ENCODE measurements at places on chromosomes 1 and 21.

GRCh38 chr1:204128464-204128963 lies 23.3 kb downstream of the ETNK2 start:
- DNase-seq: peak; percentile 40

- no peak for DNase-seq
Measured at GRCh38 chr1:86377341-86377740, 18.8 kb downstream of the ODF2L start.

DNA sequence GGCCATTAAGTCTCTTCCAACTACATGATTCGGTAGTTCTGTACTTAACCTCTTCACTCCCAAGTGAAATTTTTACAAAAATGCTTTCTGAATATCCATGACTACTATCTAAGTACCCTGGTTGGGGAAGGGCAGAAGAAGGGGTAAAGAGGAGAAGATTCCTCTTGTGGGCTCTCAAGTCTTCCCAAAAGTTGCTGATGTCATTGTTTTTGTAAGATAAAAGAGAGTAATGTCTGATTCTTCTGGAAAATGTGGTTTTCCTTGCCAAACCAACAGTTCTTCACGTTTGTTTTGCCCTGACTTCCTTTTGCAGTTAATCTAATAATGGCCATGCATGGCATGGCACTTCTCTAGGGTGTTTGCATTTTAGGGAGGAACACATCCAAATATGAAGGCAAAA lies 34.7 kb upstream of the AK4 start:
- no peak for DNase-seq

DNA sequence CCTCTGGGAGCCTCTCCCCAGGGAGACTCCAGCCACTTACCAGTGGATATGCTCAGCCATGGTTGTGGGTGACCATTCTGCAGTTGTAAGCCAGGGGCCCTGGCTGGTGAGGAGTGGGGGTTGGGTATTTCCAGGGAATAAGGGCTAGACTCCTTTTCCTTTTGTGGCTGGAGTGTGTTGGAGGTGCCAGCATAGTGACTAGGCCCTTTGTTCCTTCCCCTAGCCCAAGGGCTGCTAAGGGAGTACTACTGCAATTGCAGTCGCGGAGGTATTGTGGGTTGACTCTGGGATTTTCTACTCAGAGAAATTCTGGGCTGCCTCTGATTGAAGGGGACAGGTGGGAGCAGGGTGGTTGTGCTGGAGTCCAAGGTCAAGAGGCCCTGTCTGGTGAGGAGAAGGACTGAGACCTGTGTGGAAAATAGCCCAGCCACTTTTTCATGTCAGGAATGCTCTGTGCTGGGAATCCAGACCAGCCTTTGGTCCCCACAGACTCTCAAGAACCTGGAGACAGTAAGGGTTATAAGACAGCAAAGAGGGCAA lies 43.1 kb downstream of the MROH9 start:
- no peak for DNase-seq

- no peak for DNase-seq
Measured at GRCh38 chr1:65704318-65704717, 88.4 kb upstream of the PDE4B start.

DNA sequence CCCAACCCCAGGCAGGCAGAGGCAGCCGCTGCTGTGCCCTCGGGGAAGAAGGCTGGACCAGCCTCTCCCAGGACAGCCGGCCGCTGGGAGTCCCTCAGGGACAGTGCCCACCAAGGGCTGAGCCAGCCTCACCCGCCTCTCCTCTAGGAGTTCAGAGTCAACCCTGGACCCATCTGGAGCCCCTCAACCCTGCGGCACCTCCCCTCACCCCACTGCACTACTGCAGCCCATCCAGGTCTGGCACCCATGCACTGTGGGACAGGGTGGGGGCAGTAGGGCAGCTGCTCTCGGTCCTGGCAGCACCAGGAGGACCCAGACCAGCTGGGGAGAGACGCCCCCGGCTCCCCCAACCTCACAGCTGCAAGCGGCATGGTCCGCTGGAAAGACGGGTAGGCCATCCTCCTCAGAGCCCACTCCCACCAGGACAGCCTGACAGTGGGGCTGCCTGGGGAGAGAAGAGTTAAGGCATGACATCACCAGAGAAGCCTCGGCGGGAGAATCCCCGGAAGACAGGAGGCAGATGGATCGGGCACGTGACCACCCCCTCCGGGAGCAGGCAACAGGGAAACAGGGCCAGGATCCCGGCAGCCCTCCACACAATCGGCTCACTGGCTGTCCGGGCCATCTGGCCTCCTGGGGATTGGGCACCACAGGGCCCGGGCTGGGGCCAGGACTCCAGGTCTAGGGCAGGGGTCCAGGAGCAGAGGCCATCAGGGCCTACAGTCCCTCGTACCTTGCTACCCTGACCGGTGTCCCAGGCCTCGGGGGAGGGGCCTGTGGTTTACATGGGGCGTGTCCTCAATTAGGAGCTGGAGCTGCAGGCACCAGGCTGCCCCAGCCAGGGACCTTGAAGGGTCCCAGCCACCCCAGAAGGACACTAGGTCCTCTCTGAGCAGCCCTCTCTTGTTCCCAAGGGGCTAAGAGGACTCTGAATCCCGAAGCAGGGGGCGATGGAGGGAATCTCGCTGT lies 3.1 kb downstream of the ACAP3 start:
- peak; percentile 84 for DNase-seq

GRCh38 chr1:173095632-173096031 lies 44.9 kb upstream of the TNFSF18 start:
- peak; percentile 91 for DNase-seq

DNA sequence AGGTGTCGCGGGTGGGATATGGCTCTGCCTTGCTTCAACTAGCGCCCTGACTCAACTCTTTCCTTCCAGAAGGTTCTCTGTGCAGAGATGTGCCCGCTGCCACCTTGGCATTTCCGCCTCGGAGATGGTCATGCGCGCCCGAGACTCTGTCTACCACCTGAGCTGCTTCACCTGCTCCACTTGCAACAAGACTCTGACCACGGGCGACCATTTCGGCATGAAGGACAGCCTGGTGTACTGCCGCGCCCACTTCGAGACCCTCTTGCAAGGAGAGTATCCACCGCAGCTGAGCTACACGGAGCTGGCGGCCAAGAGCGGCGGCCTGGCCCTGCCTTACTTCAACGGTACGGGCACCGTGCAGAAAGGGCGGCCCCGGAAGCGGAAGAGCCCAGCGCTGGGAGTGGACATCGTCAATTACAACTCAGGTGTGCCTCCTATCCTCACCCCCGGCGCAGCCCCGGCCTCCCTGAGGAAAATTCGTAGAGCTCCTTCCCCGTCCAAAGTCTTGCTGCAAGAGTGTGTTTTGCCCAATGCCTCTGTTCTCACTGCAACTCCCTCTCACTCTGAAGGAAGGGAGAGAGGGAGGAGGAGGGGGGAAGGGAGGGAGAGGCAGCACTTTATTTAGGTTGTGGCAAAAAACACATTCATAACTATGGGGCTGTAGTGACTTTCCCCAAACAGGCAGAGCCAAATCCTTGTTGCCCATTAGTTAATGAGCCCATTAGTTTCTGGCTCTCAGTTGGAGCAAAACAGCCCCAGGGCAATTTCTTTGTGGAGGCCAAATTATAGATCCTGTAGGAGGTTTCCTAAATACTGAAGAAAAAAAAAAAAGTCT lies 4.3 kb downstream of the LHX9 start:
- DNase-seq: no peak

DNA sequence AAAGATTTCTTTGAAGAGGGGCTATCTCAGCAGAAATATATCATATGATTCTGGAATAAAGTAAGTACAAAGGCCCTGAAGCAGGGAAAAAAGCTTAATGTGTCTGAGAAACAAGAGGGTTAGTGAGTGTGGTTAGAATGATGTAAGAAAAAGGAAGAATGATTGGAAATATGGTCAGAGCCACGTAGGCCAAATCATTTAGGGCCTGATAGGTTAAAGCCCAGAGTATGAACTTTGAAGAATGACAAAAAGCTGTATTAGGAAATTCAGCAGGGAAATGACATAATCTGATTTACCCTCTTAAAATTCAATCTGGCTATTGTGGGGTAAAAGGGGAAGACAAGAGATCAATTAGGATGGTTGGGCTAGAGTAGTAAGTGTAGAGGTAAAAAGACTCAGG lies 69.0 kb upstream of the MUTYH start:
- DNase-seq: no peak

- peak; percentile 89 for DNase-seq
Measured at GRCh38 chr21:29164323-29164942, 34.0 kb downstream of the MAP3K7CL start.

GRCh38 chr1:51607681-51608095 lies 9.2 kb upstream of the OSBPL9 start:
- no peak for DNase-seq

DNA sequence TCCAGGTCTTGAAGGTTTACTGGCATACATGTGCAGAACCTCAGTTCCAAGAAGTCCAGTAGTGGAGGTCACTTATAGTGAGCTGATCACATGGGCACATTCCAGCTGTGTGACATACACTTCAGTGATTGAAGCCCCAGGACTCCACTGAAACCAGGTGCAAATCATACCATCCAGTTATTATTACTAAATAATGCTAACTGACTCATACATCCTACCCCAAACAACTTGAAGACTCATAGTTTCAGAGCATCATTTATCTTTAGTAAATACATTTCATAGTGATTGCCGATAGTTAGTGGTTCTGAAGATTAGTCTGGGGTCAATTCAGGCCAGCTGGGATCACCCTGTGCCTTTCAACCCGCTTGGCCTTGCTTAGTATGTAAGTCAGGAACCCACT lies 137.9 kb upstream of the UBE2U start:
- DNase-seq: no peak

- no peak for DNase-seq
Measured at GRCh38 chr1:244849189-244849866, 13.9 kb downstream of the COX20 start.

- no peak for DNase-seq
Measured at GRCh38 chr1:247529771-247530355, 6.4 kb downstream of the OR2C3 start.

GRCh38 chr1:39238476-39238875 lies 34.0 kb downstream of the MACF1 start:
- peak; percentile 63 for DNase-seq

DNA sequence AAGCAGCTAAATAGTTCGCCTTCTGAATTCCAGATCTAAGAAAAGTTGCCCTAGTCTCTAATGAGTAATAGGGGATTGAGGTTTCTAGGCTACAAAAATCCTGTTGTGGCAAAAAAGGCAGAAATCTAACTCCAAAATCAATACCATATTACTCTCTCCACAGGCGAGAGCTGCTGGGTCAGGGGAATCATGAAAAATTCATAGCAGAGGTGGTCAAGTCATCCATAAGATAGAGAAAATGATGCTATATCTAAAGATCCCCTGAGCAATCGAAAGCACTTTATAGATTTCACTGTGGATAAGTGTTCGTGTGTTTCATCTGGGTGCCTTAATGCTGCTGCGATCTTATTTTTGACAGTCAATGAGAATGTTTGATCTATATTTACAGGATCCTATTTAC lies 417.7 kb downstream of the AGBL4 start:
- DNase-seq: no peak

- no peak for DNase-seq
Measured at GRCh38 chr21:14687268-14687625, 141.1 kb upstream of the SAMSN1 start.

DNA sequence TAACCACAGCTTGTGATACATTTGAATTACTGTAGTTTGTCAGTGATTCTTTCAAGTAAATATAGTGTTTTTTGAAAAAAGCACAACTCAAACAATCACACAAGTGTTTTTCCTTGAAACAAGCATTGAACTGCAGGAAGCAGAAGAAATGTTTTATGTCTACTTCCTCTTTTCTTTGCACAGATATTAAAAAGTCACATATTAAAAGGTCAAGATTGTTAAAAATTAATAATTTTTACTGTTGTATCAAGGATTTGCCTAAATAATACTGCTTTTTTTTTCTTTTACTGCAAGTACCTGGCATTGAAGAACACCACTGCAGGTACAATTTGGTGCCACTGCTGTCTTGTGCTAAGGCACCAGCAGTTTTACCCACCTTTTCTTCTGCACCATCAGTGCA lies 214.2 kb upstream of the C1orf105 start:
- DNase-seq: no peak

GRCh38 chr1:182602935-182603645 lies 1.1 kb downstream of the RGS16 start:
- DNase-seq: no peak

DNA sequence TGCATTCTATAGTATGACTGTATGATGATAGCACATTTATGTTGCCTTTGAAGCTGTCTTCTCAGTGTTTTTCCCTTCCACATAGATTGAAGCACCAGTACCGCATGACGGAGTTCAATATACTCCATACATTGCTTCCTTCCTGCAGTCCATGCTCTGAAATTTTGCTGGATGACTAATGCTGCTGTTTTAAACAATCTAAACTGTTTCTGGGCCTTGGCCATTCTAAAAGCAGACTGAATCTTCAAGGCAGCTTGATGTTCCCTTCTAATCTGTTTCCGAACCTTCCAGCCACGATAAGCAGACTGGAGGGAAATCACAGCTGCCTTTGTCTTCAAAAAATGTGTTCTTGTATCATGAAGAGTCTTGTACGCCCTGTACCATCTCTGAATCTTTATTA lies 36.2 kb upstream of the F13B start:
- peak; percentile 11 for DNase-seq

GRCh38 chr1:73511038-73511437 lies 686.9 kb downstream of the LRRIQ3 start:
- DNase-seq: no peak

DNA sequence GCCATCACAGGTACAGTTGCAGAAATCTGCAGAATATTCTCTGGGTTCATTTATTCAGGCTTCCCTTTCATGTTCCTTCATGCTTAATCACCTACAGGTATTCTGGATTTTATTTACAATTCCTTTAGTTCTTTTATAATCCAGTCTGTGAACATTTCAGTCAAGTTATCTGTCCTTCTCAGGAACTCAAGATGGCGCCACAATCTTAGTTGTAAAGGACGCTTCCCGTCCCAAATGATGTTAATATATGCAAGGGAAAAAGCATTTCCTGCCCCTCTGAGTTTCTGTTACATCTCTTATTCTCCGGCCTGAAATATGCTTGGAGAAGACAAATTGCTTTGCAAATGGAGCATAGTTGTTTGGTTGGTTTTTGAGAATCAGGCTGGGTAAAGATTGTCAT lies 19.3 kb downstream of the F3 start:
- DNase-seq: peak; percentile 79

DNA sequence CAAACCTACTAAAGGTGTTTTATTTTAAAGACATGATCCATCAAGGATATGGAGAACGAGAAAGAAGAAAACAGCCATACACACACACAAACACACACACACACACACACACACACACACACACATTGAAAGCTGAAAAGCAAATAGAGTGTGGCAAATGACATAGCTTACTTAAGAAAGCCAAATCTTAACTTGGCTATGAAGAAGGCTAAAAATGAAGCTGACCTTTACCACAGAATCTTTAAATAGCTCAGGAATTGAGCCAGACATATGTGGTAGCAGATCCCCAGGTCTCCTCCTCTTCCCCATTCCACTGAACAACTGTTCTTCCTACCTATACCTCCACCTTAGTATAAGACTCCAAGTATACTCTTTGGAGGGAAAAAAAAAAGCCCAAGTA lies 185.6 kb downstream of the CLEC20A start:
- no peak for DNase-seq

- peak; percentile 99 for DNase-seq
Measured at GRCh38 chr1:15799004-15799867, 8.2 kb downstream of the UQCRHL start.

- no peak for DNase-seq
Measured at GRCh38 chr1:78437396-78437795, 53.4 kb upstream of the PTGFR start.

Measured in ELR (cell line).